HFFc6 (cell line): ENCODE measurements at places on chromosomes 6 and 20. TPM values are rescaled to one million over a fixed set of nuclear protein-coding genes. Genes with fewer than 3 reads are reported as not detected.

GPLD1 gene
- total RNA-seq = 0.37 to 0.42 TPM (median 0.39 TPM) in 3 replicates

HSPA12B gene
- total RNA-seq = not detected in 3 replicates

FYN gene
- 47.8 to 57.3 TPM (median 48.2 TPM) in 3 replicates for total RNA-seq

RNF217 gene
- total RNA-seq = 15.7 to 18.3 TPM (median 16.8 TPM) in 3 replicates

GPR63 gene
- total RNA-seq = 1.3 to 1.9 TPM (median 1.6 TPM) in 3 replicates

GNRH2 gene
- total RNA-seq = not detected in 3 replicates

CRISP2 gene
- total RNA-seq = not detected in 2 replicates

ZNF334 gene
- 1.2 and 1.5 TPM in 2 replicates for total RNA-seq

DOK5 gene
- total RNA-seq = not detected in 2 replicates

ANGPT4 gene
- total RNA-seq = not detected in 3 replicates

MOG gene
- not detected in 2 replicates for total RNA-seq

TRIM10 gene
- total RNA-seq = not detected in 2 replicates

SNX3 gene
- total RNA-seq = 187 to 237 TPM (median 215 TPM) in 3 replicates

LRRC73 gene
- total RNA-seq = 0.87 to 1.7 TPM (median 1.2 TPM) in 3 replicates

INSM1 gene
- not detected in 3 replicates for total RNA-seq

OVOL2 gene
- total RNA-seq = not detected in 2 replicates

PEX3 gene
- 18.7 and 18.9 TPM in 2 replicates for total RNA-seq

CGA gene
- 0.77 to 1.1 TPM (median 0.97 TPM) in 3 replicates for total RNA-seq
